GM23248 (cell line): ENCODE measurements at places on chromosomes 2 and 18.

- no peaks in the 10 kb centered on the region for H3K27me3 ChIP-seq
- no peaks in the 10 kb centered on the region for H3K36me3 ChIP-seq
- peak overlapping the region; percentile 90 for H3K27ac ChIP-seq
- DNase-seq = peak; percentile 94
- H3K4me3 ChIP-seq = peak overlapping the region; percentile 66
- peaks cover 54% of the 10 kb centered on the region for H3K4me1 ChIP-seq
These were observed 229.5 kb upstream of the EPAS1 start for GRCh38 chr2:46067501-46068305.

DNA sequence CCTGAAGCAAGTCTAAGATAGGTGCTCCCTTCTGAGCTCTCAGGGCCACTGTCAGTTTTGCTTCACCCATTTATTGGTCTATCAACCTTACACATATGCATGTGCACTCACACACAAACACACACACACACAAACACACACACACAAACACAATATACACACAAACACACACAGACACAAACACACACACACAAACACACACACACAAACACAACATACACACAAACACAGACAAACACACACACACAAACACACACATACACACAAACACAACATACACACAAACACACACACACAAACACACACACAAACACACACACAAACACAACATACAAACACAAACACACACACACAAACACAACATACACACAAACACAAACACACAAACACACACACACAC is 181.6 kb upstream of the KLHL29 start:
- no peaks in the 10 kb centered on the region for H3K36me3 ChIP-seq
- H3K27ac ChIP-seq = no peak overlapping the region
- DNase-seq = no peak
- H3K4me1 ChIP-seq = 0 out of 2 replicates have a peak, but pooled peaks cover 5% of the 10 kb centered on the region

- H3K36me3 ChIP-seq = no peaks in the 10 kb centered on the region
- no peak overlapping the region for H3K27ac ChIP-seq
- H3K4me1 ChIP-seq = peaks cover 9% of the 10 kb centered on the region
- no peak overlapping the region for H3K4me3 ChIP-seq
These were observed 16.8 kb upstream of the TMEM131 start for GRCh38 chr2:98012561-98012991.

GRCh38 chr18:80088823-80089222 is 20.2 kb upstream of the ADNP2 start:
- no peak overlapping the region for H3K27ac ChIP-seq
- H3K4me3 ChIP-seq = no peak overlapping the region
- H3K36me3 ChIP-seq = no peaks in the 10 kb centered on the region; the same call in 1 of the 2 replicates
- H3K4me1 ChIP-seq = no peaks in the 10 kb centered on the region
- H3K27me3 ChIP-seq = no peaks in the 10 kb centered on the region

GRCh38 chr2:74010087-74010541 is 25.4 kb downstream of the TET3 start:
- no peaks in the 10 kb centered on the region for H3K27me3 ChIP-seq
- no peak for DNase-seq
- no peak overlapping the region for H3K27ac ChIP-seq
- no peaks in the 10 kb centered on the region for H3K36me3 ChIP-seq

DNA sequence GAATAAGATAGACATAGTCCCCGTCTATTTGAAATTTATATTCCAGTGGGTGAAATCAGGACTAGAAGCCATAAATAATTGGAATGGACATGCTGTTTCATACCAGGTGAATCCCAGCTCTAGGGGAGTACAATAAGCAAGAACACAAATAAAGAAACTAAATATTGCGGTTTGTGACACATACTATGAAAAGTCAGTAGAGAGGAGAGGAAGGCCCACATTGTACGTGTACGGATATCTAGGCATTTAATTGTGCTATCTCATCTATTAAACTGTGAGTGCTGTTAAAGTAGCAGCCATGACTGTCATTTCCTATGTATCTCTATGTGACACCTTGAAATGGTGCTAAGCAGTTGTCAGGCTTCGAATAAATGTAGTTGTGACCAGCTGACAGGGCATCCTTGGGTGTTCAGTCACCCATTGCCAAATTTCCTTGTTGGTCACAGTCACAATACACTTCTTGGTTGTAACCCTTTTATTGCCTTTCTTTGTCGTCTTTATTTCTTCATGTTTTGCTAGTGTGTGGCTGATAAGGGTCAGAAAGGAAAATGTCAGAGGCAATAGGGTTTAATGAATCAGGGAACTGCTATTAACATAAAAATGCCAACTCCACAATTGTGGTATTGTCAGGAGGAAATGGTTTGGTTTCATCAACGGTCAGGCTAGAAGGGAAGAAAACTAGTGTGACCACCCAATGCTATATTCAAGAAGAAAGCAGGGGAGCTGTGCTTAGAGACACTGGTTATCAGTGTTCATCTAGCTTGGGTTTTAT is 31.5 kb downstream of the CPO start:
- no peak overlapping the region for H3K27ac ChIP-seq
- H3K36me3 ChIP-seq = no peaks in the 10 kb centered on the region
- peaks cover 24% of the 10 kb centered on the region for H3K4me1 ChIP-seq
- H3K27me3 ChIP-seq = no peaks in the 10 kb centered on the region

DNA sequence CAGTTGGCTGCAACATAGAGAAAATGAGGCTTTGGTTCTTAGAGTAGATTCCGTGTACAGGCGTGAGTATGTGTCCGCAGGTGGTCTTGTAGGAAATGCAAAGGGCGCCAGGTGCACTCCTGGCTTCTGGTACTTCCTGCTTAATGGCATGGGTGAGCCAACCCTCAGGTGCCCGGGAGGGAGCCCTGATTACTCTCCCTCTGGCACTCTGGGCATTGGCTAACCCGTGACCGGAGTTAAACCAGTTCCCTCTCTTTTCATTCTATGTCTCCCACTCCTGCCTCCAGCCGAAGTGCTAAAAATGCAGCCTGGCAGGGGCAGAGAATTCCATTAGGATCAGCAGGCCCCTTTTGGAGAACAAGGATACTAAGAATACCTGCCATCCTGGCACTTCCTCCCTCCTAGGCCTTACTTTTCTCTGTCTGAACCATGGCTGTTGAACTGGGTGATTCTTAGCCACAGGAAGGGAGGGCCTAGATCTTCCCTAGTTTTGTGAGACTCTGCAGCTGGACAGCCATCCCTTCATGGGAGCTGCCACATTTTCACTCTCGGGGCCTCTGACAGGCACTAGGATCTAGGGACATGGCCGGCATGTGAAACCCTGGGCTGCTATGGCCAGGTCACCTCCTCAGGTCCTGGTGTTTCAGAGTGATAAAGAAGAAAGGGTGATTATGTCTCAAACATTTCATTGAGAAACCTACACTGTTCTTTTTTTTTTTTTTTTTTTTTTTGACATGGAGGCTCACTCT is 6.5 kb downstream of the MERTK start:
- H3K4me3 ChIP-seq = no peak overlapping the region
- no peaks in the 10 kb centered on the region for H3K36me3 ChIP-seq
- no peak for DNase-seq
- peaks cover 62% of the 10 kb centered on the region for H3K27me3 ChIP-seq
- no peak overlapping the region for H3K27ac ChIP-seq
- H3K4me1 ChIP-seq = no peaks in the 10 kb centered on the region

- H3K27me3 ChIP-seq = no peaks in the 10 kb centered on the region
- H3K27ac ChIP-seq = no peak overlapping the region
- H3K36me3 ChIP-seq = no peaks in the 10 kb centered on the region
- H3K4me1 ChIP-seq = no peaks in the 10 kb centered on the region
- DNase-seq = no peak
These were observed 371.3 kb upstream of the MYT1L start for GRCh38 chr2:2702385-2702784.

GRCh38 chr2:45979065-45979464 is 318.1 kb upstream of the EPAS1 start:
- no peak overlapping the region for H3K4me3 ChIP-seq
- DNase-seq = no peak
- H3K27ac ChIP-seq = no peak overlapping the region
- no peaks in the 10 kb centered on the region for H3K4me1 ChIP-seq
- no peaks in the 10 kb centered on the region for H3K36me3 ChIP-seq

GRCh38 chr2:104523921-104524320 is 330.0 kb upstream of the POU3F3 start:
- no peak overlapping the region for H3K4me3 ChIP-seq
- no peak for DNase-seq
- no peaks in the 10 kb centered on the region for H3K36me3 ChIP-seq
- no peak overlapping the region for H3K27ac ChIP-seq
- H3K4me1 ChIP-seq = no peaks in the 10 kb centered on the region
- no peaks in the 10 kb centered on the region for H3K27me3 ChIP-seq

DNA sequence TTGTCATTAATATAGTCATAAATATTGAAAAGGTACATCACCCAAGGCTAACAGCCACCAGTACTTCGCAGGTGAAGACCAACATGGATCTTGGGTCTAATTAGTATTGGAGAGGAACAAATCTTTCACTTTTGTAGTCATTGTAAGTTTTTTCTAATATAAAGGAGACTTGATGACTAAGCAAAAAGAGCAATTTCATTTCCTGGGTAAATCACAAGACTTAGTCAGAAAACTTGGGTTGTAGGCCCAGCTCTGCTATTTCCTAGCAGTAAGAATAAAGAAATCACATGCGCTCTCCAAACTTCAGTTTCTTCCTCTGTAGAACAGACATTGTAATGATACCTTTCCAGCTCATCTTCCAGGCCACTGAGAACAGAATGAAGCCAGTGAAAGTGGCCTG is 40.9 kb downstream of the NRP2 start:
- peak; percentile 56 for DNase-seq
- H3K36me3 ChIP-seq = no peaks in the 10 kb centered on the region
- H3K4me3 ChIP-seq = no peak overlapping the region
- H3K27me3 ChIP-seq = no peaks in the 10 kb centered on the region
- no peak overlapping the region for H3K27ac ChIP-seq

DNA sequence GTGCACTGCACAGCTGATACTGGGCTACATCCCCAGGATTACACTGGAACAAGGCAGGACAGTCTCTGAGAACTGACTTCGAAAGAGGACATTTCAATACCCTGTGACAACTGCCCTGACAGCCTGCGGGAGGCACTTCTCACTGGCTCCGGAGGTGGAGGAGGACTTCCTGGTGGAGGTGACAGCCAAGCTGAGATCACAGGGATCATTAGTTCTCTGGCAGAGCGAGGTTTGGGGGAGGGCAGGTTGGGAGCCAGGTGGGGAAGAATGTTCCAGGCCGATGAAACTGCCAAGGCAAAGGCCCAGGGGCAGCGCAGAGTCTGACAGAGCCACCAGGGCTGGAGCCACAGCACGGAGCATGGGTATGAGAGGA is 28.0 kb upstream of the NPAS2 start:
- H3K27me3 ChIP-seq = no peaks in the 10 kb centered on the region; the same call in 1 of the 2 replicates
- no peak overlapping the region for H3K27ac ChIP-seq

- H3K4me1 ChIP-seq = no peaks in the 10 kb centered on the region
- H3K27me3 ChIP-seq = peaks cover 10% of the 10 kb centered on the region; the same call in 1 of the 2 replicates
- H3K36me3 ChIP-seq = no peaks in the 10 kb centered on the region
- DNase-seq = no peak
These were observed 188.6 kb upstream of the GATA6 start for GRCh38 chr18:21980744-21981143.

DNA sequence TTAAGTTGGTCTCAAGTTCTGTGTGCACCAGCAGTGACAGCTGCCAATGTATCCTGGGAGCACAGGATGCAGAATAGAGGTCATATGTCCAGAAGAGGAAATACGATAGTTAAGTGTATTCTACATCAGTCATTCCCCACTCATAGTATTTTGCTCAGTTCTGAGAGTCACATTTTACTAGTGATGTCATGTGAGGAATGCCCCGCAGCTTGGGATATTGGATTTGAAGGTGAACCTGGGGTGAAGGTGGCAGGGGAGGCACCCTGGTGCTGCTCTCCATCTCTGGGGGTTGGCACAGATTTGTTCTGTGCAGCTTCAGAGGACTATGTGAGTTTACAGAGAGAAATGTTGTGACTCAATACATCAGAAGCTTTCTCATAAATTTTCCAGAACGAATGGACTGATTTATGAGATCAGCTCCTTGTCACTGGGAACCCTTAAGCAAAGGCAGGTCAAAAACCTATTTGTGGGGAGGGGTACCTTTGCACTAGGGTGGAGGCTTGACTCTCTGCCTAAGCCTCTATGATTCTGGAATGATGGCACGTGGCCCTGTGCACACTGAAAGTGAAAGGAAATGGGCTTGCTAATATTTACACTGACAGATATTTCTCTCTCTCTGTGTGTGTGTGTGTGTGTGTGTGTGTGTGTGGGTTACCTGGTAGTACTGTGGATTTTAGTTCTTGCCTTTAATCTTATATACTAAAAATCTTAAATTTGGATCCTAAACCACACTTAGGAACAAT is 95.9 kb downstream of the NEB start:
- no peaks in the 10 kb centered on the region for H3K27me3 ChIP-seq
- no peak overlapping the region for H3K4me3 ChIP-seq

GRCh38 chr2:100606726-100607343 is 44.0 kb downstream of the PDCL3 start:
- DNase-seq = peak; percentile 65
- H3K4me3 ChIP-seq = no peak overlapping the region
- H3K36me3 ChIP-seq = no peaks in the 10 kb centered on the region
- H3K27ac ChIP-seq = no peak overlapping the region
- H3K4me1 ChIP-seq = peaks cover 19% of the 10 kb centered on the region
- no peaks in the 10 kb centered on the region for H3K27me3 ChIP-seq

DNA sequence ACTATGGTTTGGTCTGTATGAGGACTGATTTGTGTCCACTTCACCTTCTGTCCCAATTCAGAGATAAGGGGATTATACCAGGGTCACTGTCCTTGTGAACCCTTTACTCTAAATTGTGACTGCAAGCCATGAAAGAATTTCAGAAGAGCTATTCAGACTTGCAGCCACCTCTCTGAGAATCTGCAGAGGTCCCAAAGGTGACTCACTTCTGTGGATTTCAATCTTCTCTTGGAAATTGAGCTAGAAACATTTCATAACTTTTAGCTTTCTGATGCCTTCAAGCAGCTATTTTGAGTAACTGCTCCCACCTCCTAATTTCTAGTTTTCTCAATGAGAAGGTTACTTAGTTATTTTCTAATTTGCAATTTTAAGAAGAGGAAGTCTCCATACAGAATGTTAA is 1242.4 kb upstream of the ACVR2A start:
- DNase-seq = peak; percentile 72
- H3K4me3 ChIP-seq = peak overlapping the region; percentile 22; the same call in 1 of the 2 replicates
- peaks cover 13% of the 10 kb centered on the region for H3K4me1 ChIP-seq
- H3K36me3 ChIP-seq = no peaks in the 10 kb centered on the region
- no peaks in the 10 kb centered on the region for H3K27me3 ChIP-seq
- peak overlapping the region; percentile 51 for H3K27ac ChIP-seq

GRCh38 chr2:102895376-102895775 is 133.5 kb downstream of the TMEM182 start:
- H3K4me1 ChIP-seq = no peaks in the 10 kb centered on the region
- H3K36me3 ChIP-seq = no peaks in the 10 kb centered on the region
- no peak overlapping the region for H3K27ac ChIP-seq
- H3K27me3 ChIP-seq = no peaks in the 10 kb centered on the region
- DNase-seq = no peak
